ENCODE measurements at places on chromosomes 12 and 14.

GRCh38 chr14:70804556-70805162 lies 4.7 kb downstream of the MAP3K9 start:
- DNase-seq: no peak

GRCh38 chr14:68573126-68573525 lies 219.7 kb downstream of the ZFP36L1 start:
- no peak for DNase-seq

- no peak for DNase-seq
Measured at GRCh38 chr12:94783343-94783742, 133.0 kb upstream of the TMCC3 start.

DNA sequence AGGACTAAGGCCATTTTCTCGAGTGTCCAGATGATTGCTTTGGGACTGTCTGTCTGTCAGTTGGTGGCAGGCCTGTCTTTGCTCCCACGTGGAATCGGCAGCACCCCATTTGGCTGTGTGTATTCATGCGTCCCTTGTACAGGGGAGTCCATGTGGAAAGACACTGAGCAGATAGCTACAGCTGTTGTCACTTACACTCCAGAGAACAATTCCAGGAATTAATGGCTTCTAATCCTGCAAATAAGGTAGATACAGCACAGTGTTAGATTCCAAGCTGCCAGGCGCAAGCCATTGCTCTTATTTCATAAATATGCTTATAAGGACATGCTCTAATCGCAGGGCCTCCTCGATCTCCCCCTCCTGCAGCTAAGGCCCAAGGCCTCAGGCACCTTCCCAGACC lies 208.8 kb downstream of the VRK1 start:
- no peak for DNase-seq

DNA sequence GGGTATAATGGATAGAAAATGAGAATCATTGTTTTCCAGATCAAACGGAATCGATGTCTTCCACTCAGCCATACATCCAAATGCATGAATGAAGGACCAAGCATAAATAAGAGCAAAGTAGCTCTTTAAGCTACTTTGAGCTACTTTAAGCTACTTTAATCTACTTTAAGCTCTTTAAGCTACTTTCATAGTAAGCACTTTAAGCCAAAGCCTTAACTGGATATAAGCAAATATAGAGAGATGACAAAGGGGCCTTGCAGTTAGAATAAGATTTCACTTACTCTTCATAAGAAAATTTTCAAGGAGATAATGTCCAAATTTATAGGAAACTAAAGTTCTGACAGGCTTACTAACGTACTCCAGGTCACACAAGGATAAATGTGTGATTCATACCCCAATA lies 355.6 kb upstream of the KITLG start:
- no peak for DNase-seq

- no peak for DNase-seq
Measured at GRCh38 chr12:58584880-58585279, 335.4 kb downstream of the LRIG3 start.

DNA sequence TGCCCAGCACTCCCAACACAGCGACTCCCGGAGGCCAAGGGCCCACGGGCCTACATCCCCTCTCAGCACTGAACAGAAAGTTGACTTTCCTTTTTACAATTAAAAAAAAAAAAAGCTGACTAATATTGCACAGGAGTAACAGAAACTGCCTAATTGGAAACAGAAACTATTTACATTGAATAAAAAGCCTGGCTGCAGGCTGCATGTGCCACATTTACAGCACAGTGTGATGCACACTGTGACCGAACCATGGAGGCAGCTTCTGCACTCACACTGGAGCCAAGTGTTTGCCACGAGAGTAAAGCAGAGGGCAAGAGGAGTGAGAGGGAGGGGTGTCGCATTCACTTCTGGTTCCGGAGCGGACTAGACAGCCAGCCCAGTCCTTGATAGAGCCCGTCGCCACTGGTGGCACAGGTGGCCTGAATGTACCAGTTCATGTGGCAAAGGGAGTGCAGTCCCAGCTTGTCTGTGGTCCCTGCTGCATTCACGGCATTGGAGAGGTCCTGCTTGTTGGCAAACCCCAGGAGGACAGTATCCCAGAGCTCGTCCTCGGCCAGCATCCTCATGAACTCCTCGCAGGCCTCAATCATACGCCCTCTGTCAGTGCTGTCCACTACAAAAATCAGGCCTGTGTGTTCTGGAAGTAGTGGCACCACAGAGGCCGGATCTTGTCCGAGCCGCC lies 59.2 kb downstream of the SPPL3 start:
- DNase-seq: no peak

GRCh38 chr12:41217727-41218126 lies 29.6 kb downstream of the PDZRN4 start:
- no peak for DNase-seq

GRCh38 chr14:79510659-79511058 lies 700.6 kb downstream of the DIO2 start:
- no peak for DNase-seq

- peak; percentile 79 for DNase-seq
Measured at GRCh38 chr12:49868952-49869815, 26.3 kb upstream of the BCDIN3D start.

GRCh38 chr14:31990926-31991572 lies 86.1 kb upstream of the ARHGAP5 start:
- DNase-seq: peak; percentile 72

DNA sequence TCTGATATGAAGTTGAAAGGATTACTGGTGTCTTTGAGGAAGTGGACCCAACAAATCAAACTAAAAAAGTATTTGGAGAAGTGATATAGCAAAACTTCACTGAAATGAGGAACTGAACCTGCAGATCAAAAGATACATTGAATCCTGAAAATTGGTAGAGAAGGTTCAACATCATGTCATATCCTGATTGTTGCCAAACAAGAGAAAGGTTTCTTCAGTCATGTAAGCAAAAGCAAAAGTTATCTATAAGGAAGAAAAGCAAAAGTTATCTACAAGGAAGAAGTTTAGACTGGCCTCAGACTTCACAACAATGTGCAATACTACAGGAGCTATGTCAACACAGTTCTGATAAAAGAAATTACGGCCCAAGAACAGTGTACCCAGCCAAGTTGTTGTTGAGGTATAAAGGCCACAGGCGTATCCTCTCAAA lies 142.7 kb downstream of the RAD51B start:
- DNase-seq: no peak

DNA sequence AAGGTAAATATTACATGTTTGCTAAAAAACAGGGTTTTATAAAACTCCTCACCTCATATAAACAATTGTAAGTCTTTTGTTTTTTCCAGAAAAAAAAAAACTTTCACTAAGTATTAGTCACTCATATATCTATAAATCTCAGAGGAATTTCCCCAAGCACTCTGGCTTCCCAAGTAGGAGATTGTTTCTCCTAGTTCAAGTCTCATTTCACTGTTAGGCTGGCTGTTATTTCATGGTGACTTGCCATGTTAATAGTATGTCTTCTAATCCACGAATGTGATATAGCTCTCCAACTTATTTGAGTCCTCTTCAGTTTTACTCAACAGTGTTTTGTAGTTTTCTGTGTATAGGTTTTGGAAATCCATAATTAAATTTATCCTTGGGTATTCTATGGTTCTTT lies 61.6 kb downstream of the CAPZA3 start:
- DNase-seq: no peak

GRCh38 chr12:3718100-3718499 lies 34.8 kb downstream of the CRACR2A start:
- DNase-seq: no peak

DNA sequence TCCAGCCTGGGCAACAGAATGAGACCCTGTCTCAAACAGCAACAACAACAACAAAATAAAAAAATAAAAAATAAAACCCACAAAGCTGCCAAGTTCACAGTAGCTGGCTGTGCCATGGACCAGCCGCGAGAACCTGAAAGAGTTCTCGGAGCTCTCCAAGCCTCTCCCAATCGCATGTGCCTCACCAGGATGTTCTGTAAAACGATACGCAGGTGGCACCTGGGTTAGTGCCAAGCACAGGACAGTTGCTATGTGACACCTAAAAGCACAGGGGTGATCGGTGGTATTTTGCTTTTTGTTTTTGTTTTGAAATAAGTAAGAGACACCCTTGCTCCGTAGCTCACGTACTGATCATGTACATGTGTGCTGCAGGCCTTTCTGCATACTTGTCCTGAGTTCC lies 52.4 kb downstream of the RFLNA start:
- DNase-seq: no peak

- no peak for DNase-seq
Measured at GRCh38 chr12:62128175-62128975, 131.8 kb upstream of the USP15 start.

- no peak for DNase-seq
Measured at GRCh38 chr12:51937926-51938325, 13.6 kb upstream of the ACVR1B start.

- DNase-seq: no peak
Measured at GRCh38 chr12:119715268-119715620, 47.3 kb downstream of the PRKAB1 start.

DNA sequence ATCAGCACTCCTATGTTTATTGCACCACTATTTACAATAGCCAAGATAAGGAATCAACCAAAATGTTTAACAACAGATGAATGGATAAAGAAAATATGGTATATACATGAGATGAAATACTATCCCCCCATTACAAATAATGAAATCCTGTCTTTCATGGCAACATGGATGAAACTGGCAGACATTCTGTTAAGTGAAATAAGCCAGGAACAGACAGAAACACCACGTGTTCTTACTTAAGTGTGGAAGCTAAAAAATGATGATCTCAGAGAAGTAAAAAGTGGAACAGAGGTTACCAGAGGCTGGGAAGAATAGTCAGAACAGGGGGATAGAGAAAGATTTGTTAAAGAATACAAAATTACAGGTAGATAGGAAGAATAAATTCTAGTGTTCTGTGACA lies 113.7 kb upstream of the MDM1 start:
- DNase-seq: no peak

GRCh38 chr12:116323406-116324386 lies 46.2 kb upstream of the MED13L start:
- DNase-seq: no peak

DNA sequence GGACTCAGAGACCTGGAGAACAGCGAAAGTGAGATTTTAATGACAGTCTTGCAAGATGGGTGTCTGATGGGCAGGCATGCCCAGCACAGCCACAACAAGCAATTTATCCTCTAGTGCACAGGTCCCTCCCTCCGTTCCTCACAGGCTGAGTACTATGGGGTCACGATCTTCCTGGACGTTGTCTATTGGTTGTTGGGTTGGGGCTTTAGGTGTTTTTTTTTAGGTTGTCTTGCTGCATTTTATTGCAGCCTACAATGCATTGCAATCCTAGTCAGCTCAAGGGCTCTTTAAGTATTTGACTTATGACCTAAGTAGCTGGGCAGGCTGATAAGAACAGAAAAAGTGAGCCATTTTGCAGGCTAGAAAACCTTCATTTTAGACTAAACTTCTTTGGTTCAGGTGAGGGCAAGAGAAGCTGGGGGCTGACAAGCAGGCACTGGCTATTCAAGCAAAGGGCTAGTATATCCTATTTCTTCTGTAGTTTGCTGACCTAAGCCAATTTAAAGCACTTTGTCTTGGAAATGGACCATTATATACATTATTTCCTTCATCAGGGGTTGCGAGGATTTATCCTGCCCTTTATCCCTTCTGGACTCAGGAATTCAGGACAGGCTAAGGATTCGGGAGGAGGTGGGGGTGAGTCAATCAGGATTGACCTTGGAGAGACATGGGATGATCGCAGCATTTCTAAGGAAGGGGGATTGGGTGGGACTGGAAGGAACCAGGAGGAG lies 6.0 kb downstream of the KRT7 start:
- no peak for DNase-seq

- no peak for DNase-seq
Measured at GRCh38 chr12:9888665-9889273, 7.5 kb downstream of the KLRF2 start.

- no peak for DNase-seq
Measured at GRCh38 chr12:92757597-92758121, 54.9 kb downstream of the PLEKHG7 start.

GRCh38 chr14:49863487-49864281 lies 11.1 kb upstream of the NEMF start:
- DNase-seq: no peak

DNA sequence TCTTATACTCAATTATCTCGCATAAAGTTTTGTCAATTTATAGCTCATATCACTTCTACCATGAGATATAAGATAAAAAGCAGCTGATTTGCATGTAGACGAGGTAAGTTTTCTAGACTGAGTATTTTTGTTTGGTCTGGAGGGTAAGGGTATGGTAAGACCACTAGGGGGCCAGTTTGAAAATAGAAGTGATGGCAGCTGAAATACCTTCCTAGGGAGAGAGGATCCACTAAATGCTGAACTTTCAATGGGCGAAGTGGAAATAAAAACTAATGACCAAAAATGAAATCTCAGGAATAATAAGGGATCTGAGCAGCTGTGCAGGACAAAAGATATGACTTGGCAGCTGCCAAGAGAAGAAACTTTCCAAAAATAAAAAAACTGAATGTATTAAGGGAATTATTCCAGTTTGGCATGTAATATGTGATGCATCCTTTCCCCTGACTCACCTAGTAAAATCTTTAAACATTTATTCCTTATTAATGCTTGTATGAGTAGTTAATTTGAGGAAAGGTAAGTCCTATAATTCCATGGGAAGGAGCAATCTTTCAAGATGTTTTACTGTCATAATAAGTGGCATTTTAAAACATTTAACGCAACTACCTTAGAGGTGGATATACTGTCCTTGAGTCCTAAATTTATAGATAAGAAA lies 754.5 kb downstream of the C12orf50 start:
- DNase-seq: peak; percentile 4

DNA sequence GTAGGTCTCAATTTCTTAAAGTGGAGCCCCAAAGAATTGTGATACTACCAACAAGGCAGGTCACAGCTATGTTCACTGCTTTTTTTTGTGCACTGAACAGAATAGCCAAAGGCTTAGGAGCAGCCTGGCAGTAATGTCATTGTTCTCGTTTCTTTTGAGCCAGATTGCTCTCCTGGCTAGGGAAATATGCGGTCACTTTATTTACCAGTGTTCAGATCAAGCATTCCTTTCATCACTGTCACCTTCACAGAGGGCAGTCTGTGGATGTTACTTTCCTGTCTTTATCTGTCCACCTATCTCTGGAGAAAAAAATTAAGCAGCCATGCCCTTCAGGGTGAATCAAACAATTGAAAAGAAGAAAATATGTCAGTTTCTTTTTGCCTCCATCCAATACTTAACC lies 159.6 kb downstream of the BTG1 start:
- DNase-seq: no peak

DNA sequence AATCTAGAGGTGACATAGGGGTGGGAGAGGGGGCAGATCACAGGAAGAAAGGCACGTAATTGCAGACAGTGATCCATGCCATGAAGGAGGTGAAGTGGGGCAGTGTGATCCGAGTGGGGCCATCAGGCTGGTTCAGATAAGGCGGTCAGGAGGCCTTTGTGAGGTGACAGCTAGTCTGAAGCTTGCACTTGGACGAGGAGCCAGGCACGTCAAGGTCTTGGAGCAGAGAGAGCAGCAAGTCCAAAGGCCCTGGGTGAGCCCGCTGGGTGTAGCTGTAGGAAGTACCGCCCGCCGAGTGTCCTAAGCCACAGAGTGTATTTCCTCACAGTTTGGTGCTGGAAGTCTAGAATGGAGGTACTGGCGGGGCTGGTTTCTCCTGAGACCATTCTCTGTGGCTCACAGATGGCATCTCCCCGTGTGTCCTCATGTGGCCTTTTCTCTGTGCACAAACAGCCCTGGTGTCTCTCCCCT lies 23.6 kb downstream of the RHOF start:
- no peak for DNase-seq
